Activated naive CD4-positive, alpha-beta T cell treated with anti-CD3 and anti-CD28 coated beads, Interleukin-2, amount 10 ng/mL, durations not matched to agents 7 days and 5 days (primary cell): ENCODE measurements at places on chromosomes 1 and 21.
A peak's percentile ranks its signal among the peaks of the same experiment; 100 is the strongest.

- no peak for DNase-seq
These were observed 2.6 kb downstream of the PFDN2 start for GRCh38 chr1:161115132-161115711.

DNA sequence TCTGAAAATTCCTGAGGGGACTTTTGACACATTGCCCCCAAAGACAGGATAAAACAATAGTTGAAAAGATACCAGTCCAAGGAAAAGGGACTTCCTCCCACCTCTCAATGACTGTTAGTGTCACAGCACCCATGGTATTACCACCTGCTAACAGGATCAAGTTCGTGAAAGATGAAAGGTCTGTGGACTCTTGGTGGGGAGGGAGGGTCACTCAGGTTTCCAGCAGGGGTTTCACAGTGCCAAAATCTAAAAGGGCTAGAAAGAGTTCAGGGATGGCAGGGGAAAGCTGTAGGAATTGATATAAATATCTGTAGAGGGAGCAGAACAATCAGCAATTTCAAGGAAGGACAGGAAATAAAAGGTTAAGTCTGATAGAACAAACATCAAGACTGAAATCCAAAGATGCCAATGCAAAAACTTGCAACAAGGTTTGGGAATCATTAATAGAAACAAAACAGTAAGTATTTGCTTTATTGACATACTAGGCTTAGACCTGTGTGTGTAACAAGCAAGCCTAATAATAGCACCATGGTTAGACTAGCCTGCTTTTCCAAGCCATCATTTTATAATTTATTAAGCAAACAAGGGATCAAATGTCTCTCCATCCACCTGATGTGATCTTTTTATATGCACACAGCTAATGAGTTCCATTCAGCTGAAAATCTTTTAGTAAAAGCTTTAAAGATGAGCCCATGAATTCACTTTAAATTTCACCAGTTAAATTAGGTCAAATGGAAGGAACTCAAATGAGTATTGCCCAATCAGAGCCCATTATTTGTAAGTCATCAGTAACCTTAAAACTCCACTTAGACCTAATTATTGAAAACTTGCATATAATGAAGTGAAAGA lies 3.7 kb downstream of the MCL1 start:
- DNase-seq = no peak

- no peak for DNase-seq
These were observed 59.1 kb downstream of the GLUL start for GRCh38 chr1:182332261-182333060.

DNA sequence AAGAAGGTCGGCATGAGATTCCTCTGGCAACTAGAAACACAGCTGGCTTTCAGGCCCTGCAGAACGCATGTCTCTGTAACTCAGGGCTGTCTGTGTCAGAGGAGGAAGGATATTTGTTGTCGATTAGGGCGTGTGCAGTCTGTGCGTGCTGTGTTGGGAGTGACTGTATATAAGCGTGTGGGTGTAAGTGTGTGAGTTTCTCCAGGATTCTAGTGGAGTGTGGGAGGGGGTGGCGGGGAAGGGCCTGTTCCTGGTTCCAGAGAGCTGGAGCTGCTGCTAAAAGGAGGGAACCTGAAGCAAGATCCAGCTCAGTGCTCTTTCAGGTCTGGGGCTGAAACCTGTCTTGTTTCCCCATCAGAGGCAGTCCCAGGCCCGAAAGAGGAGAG lies 74.3 kb downstream of the SLC16A1 start:
- DNase-seq = no peak

DNA sequence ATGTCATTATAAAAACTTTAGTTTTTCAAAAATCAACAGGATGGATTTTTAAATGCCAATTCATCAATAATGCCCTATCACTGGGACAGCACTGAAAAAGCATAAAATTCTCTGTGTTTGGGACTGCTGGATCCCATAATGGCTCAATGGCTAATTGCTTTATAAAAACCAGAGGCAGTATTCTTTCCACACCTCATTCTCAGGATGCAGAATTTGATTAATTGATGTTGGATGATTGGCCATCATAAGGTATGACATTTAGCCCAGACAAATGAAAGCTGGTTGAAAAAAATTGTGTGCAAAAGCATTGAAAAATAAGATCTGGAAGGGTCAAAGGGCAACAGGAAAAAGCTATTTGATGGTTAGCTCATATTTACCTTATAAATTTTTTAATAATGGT lies 362.2 kb upstream of the SNX7 start:
- DNase-seq = no peak

- DNase-seq = no peak
These were observed 74.9 kb downstream of the MIS18A start for GRCh38 chr21:32203877-32204480.

- DNase-seq = no peak
These were observed 119.4 kb downstream of the CAMTA1 start for GRCh38 chr1:6904476-6905170.

DNA sequence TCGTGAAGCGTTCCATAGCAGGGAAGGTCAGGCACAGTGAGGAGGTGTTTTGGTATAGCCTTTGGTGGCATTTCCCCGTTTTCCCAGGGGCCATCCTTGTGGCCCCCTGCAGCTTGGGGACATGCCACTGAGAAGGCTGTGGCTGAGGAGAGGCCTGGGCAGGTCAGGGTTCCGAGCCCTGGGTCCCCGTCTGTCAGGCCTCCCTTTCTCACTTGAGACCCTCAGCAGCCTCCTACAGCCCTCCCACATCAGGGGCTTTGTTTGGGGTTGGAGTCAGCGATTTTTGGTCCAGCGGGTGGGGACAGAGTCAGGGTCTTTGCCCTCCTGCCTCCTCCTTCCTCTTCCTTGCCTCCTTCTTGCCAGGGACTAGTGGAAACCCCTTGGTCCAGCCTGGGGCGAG lies 22.2 kb downstream of the LDLRAP1 start:
- no peak for DNase-seq

DNA sequence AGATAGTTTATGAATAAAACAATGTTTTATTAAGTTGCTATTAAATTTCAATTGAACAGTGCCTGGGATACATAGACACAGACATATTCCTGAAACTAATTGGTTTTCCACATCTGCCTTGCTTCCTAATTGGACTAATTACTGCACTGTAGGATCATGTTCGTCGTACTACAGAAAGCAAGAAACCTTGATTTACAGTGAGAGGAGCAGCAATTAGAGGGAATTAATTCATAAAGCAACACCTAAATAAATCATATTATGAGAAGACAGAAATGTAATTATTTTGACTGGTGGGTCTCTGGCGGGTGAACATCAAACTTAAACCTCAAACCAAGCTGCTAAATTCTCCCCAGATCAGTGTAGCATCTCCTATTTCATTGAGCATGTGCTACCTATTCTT lies 124.6 kb upstream of the CAMK1G start:
- no peak for DNase-seq

GRCh38 chr1:185566995-185567394 lies 167.2 kb upstream of the HMCN1 start:
- peak; percentile 63 for DNase-seq

- no peak for DNase-seq
These were observed 139.1 kb upstream of the CHRM3 start for GRCh38 chr1:239247285-239247684.

- no peak for DNase-seq
These were observed 50.7 kb downstream of the IRF2BP2 start for GRCh38 chr1:234559152-234559901.

GRCh38 chr1:37306871-37307270 lies 167.5 kb upstream of the ZC3H12A start:
- DNase-seq = no peak

GRCh38 chr1:225603538-225604354 lies 49.2 kb downstream of the ENAH start:
- DNase-seq = no peak

GRCh38 chr1:216075339-216075738 lies 347.9 kb downstream of the USH2A start:
- DNase-seq = no peak

DNA sequence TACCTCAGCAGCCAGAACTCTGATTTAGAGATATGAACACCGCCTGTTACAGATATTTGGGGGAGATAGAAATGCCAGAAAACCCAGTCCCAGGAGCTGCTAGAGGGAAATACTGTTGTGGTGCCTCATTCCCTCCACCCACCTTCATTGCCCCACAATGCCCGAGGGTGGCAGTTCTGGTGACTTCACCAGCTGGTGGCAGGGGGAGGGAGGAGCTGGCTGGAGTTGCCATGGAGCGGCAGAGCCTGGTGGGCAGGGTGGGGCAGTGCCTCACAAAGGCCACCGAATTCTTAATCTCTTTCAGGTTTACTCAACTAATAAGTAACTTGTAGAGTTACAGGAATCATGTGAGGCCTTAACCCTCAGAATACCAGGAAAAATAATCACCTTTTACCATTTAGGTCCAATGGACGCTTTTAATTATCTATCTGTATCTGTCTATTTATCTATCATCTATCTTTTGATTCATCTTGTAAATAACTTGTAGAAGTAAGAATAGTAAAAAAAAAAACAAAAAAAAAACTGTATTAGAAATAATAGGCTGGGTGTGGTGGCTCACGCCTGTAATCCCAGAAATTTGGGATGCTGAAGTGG lies 11.7 kb upstream of the S100A11 start:
- no peak for DNase-seq

DNA sequence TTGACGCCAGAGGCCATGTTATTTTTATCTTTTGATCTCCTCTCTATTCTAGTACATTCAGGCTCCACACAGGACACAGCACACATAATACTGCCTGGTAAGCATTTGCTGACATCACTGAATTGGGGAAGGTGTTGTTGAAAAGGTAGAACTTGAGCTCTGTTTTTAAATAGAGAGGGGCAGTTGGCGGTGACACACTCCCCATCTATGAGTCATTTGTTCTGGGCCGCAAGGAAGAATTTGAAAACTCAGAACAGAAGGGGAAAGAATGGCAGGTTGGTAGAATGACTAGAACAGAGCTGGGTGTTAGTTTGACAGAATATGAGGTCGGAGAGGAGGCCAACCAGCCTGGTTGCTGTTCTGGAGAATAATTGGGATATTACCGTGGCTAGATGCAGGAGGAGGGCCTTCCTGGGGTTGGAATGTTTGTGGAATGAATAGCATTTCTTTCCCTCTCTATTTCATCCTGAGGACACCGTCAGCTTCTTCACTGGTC lies 52.1 kb upstream of the ERRFI1 start:
- no peak for DNase-seq

GRCh38 chr1:8457760-8458381 lies 140.0 kb downstream of the SLC45A1 start:
- DNase-seq = no peak

DNA sequence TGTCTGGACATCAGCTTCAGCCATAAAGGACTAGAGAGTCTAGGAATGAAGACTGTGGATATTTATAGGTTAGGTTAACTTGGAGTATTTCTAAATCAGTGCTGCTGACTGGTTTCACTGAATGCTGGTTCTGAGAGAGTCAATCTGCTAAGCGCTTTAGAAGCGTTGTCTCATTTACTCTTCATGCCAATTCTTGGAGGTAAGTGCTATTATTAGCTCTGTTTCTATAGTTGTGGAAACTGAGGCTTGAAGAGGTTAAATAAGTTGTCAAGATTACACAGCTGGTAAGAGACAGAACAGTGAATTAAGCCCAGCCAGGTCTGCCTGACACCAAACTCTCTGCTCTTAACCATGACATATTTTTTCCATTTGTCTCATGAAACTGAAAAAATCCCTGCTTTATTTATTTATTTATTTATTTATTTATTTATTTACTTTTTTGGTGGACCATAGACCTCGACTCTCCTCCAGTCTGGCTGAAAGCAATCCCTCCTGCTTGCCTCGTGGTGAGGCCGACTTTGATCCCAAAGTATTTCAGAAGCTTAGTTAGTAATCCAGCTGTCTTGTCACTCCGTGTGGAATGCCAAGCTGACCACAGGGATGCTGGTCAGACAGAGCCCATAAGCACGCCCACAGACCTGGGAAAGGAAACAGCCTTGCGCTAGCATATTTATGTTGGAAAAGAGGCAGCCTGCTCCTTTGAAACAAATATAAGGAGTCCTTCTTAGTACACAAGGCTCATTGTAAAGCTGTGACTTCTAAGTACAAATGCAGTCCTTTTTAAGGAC lies 16.9 kb downstream of the NTMT2 start:
- no peak for DNase-seq

DNA sequence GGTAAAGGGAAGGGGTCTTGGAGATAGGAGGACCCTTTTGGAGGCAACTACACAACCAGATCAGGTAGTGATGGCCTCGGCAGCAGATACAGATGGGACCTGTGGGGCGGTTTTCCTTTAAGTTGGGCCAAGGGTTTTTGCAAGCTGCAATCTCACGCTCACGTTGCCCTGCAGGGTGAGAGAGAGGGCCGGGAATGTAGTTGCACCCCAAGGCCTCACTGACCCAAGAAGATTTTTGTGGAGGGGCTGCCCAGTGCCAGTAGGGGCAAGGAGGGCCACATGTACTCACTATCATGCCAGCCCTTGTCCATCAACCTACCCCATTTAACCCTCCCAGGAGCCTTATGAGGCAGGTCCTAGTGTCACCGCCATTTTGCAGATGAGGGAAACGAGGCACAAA lies 57.7 kb upstream of the SELENON start:
- no peak for DNase-seq

DNA sequence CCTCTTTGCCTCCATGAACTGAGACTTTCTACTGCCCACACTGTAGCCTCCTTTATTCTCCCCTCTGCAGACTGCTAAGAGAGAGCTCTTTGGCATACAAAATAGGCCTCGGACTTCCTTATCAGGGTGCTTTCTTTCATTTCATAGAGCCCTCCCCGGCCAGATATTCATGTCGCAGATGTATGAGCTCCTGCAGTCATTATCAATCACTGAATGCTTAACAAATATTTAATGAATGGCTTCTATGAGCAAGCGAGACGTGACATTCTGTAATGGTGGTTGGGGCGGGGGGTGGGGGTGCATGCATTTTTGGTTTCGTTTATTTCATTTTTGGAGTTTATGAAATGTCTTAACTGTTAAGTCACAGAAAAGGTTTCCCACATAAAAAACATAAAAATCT lies 344.8 kb upstream of the KAZN start:
- DNase-seq = no peak

- DNase-seq = no peak
These were observed 104.5 kb downstream of the ZP4 start for GRCh38 chr1:237786066-237786719.

GRCh38 chr1:169064103-169064502 lies 42.4 kb upstream of the ATP1B1 start:
- no peak for DNase-seq

DNA sequence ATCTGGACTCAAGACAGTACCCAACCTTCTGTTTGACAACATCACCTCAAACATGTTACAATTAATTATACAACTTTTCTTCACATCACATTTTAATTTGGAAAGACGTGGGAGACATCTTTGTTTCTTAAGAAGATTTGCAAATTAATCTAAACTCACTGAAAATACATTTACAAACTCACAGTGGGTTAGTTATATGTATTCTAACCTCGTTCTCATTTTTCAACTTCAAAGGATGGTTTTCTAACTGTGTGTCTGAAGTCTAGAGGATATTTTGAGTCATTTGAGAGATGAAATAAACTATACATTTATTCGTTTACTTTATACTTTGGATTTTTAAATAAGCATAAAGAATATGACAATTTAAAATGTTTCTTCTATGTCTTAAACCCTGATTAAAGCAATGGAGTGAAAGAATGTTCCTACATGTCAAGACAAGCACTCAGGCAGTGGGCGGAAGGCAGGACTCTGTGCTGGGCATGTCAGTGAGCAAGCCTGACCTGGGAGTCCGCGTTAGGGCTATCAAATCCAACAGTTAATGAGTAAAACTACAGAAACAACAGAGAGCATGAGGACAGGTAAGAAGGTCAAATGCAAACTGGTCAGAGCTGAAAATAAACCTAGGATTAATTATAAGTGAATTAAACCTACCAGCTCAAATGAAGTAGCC lies 76.5 kb upstream of the CTTNBP2NL start:
- DNase-seq = no peak

GRCh38 chr1:221696027-221696426 lies 45.9 kb downstream of the DUSP10 start:
- DNase-seq = no peak

- DNase-seq = no peak
These were observed 452 bp upstream of the EXOSC10 start for GRCh38 chr1:11100149-11100493.
